ENCODE measurements at places on chromosomes 13 and 19.

DNA sequence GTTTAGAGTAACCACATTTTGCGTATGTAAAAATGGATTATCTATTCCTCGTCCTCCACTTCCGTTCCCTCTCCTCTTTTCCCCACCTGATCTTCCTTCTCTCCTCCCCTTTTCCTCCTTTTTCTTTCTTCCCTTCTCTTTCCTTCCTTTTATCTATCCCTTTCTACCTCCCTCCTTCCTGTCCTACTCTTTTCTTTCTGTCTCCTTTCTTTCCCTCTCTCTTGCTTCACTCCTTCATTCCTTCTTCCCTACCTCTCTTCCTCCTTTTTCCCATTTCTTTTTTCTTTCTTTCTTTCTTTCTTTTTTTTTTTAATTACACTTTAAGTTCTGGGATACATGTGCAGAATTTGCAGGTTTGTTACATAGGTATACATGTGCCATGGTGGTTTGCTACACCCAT, 688.4 kb upstream of the GPC6 start:
- DNase-seq: no peak

- DNase-seq: no peak
Observed at GRCh38 chr13:25762795-25763377, 288.9 kb downstream of the SHISA2 start.

DNA sequence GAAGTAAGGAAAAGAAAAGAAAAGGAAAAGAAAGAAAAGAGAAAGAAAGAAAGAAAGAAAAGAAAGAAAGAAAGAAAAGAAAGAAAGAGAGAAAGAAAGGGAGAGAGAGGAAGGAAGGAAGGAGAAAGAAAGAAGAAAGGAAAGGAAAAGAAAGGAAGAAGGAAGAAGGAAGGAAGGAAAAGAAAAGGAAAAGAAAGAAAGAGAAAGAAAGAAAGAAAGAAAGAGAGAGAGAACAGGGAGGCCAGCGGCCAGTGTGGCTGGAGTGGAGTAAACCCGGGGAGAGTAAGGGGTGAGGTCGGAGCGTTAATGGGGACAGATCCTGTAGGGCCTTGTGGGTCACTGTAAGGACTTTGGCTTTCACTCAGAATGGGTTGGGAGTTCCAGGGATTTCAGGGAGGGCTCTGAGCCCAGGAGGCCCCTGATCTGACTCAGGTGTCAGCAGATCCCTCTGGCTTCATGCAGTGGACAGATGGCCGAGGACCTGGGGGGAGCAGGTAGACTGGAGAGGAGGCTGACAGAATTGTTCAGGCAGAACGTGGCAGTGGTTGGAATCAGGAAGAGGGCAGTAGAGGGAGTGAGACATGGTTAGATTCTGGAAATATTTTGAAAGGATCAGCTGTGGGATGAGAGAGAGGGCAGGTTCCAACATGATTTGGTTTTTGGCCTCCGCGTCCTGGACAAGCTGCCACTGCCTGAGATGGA, 19.8 kb upstream of the FXYD3 start:
- no peak for DNase-seq

DNA sequence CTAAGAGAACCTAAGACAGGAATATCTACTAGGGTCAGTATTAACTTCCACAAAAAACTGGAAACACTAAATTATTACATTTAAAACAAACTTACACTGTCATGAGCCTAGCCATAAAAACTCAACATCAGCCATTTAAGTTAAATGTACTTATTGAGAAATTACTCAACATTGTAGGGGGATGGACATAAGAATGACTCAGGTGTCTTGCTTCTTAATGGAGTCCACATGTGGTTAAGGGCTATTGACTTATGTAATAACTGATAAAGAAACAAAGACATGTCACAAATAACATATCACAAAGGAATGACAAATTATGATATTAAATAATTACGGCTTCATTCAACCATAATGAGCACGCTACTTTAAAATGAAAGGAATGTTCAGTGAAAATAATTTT, 36.2 kb downstream of the CLDN10 start:
- DNase-seq: no peak

DNA sequence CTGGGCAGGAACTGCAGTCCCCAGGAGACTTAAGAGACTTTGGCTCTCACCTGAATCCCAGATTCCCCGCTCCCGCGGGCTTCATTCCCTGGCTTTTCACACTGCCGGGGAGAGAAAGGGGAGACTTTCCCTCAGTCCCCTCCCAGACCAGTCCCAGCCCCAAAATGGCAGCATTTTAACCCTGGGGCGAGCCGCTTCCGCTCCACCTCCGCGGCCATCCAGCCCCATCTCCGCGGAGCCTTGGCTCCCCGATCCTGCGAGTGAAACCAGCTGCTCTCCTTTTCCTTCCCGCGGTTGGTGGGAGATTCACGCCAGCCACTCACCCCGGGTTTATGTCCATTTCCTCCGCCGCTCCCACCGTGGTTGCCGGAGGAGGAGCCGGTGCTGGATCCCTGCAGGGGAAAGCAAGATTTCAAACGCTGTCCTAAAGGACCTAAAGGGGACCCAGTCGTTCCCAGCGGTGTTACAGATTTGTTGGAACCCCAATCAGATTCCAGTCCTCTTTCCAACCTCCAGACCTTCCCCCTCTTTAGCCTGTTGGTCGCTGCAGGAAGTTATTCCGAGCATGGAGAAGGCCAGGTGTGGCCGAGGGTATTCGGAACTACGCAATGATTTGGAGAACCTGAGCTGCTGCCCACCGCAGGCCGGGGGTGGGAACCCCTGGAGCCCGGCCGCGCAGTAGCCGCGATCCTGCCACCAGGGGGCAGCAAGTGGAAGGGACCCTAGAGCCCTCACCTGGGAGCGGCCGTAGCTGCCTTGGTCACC, 3.4 kb downstream of the DMKN start:
- DNase-seq: peak; percentile 85

- no peak for DNase-seq
Observed at GRCh38 chr19:37966662-37967231, 59.7 kb downstream of the SIPA1L3 start.

- DNase-seq: no peak
Observed at GRCh38 chr19:29259153-29259552, 46.2 kb upstream of the UQCRFS1 start.

DNA sequence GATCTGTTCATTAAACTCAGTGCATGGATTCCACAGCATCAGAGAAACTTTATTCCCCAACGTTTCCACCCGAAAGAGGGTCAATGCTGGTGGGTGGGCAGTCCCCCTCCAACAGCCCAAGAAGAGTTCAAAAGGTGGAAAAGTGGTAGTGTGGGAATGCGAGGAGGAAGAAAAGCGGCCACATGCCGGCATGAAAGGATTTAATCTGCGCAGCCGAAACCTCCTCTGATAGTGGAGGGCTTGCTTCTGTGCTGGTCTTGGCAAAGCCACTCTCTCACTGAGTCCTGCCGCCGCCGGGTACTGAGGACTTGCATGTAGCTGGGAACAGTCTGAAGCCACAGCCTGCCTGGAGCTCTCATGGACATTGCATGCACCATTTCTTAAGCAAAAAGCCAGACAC, 136.2 kb upstream of the ZNF536 start:
- no peak for DNase-seq

DNA sequence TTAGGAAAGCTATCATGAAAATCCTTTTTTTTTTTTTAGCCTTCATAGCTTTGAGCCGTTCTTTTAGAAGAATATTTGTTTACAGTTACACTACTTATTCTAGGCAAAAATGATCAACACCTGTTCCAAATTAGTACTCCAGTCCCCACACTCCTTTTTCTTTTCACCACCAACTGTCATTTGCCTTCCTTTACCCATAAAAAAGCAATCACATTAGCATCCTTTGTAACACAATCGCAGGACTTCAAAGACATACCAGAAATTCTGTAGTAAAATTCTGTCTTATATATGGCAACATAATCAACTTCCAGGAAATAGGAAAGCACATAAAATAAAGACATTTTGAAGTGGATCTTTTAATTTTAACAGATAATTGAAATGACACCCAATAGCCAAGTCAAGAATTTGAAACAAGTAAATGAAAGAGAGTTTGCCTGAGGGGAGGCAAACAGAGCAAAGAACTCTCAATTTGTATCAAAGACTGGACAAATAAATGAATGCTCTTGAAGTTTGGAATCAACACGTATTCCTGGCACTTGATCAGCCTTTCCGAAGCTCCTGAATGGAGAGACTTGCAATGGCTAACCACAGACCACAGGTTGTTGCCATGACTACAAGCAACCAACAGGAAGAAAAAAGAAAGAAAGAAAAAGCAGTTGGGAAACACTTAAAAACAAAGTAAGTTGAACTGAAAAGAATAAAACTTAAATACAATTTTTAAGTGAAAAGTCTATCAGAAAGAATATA, 206.8 kb downstream of the PCDH9 start:
- no peak for DNase-seq

- DNase-seq: no peak
Observed at GRCh38 chr19:55447421-55448174, 4.5 kb upstream of the SHISA7 start.

GRCh38 chr13:98313922-98314292, 136.8 kb upstream of the RNF113B start:
- DNase-seq: no peak

DNA sequence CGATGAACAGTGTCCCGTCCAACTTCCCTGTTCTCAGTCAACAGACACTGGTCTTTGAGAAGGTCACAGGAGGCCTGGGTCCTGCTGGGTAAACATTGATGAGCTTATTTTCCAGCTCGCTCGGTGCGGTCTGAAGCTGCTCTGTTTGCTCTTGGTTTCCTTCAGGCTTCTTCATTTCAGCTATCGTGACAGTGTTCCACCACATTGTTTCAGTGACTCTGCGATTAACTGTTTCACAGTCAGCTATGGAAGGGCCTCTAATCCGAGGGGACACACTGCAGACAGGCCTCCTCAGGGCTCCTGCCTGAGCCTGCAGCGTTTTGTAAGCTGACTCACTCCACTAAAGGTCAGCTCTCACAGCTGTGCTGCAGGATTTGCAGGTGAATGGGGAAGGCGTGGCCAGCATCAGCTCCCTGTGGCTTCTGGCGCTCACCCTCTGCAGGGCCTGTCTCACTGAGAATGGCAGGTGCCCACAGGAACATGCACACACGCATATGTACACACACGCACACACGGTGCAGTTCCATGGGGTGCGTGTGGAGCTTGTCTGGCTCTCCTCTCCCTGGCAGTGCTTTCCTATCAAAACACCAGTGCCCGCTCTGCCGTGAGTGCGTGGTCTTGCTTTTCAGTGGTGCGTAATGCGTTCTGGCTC, 62.9 kb upstream of the MCF2L start:
- DNase-seq: no peak

GRCh38 chr13:41670873-41671443, 213.6 kb downstream of the RGCC start:
- DNase-seq: no peak

DNA sequence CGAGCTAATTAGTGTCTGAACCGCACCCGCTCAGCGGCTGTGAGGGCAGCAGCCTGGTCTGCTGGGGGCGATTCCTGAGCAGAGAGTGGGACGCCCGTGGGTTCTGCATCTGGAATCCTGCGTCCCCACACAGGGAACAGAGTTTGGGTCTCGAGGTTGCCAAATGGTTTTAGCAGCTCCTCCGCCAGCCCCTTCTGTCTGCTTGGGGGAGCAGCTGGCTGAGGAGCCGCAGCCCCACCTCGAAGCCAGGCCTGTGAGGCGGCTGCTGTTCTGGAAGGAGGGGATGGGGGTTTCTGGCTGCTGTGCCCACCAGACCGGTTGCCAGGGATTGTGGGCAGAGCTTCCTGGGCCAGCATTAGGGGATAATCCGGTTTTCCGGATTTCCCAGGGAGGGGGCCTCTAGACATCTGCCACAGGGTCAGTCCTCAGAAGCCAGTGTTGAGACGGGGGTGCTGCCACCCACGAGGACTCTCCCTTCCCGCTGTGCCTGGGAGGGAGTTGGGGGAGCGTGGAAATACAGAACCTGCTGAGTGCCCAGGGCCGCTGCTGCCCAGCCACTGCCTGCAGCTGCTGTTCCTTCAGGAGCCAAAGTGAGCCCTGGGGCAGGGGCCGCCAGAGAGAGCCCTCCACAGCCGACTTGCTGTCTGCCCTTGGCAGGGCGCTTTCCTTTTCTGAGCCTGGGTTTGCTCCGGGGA, 2.0 kb downstream of the CDC34 start:
- no peak for DNase-seq

DNA sequence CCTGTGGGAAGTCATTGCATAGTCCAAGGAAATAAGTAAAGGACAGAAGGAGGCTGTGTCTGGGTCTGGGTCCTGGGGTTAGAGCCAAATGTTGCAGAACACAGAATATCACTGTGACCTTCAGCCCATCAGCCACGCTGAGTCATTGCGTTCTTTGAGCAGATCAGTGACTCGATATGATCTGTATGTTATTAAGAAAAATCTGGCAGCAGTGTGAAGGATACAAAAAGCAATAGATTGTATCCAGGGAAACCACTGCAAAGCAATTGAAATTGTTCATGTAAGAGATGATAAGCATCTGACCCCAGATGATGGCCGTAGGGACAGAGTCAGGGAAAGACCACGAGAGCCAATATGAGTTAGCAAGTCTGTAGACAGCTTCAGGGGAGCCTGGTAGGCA, 1575.1 kb upstream of the SLC10A2 start:
- DNase-seq: no peak

- DNase-seq: peak; percentile 12
Observed at GRCh38 chr19:27974082-27974513, 1238.9 kb downstream of the UQCRFS1 start.

- DNase-seq: no peak
Observed at GRCh38 chr19:6373813-6374108, 1.2 kb downstream of the ALKBH7 start.

GRCh38 chr13:58594747-58595600, 963.4 kb downstream of the PCDH17 start:
- no peak for DNase-seq

GRCh38 chr13:35720690-35721554, 244.4 kb upstream of the MAB21L1 start:
- DNase-seq: peak; percentile 27

- no peak for DNase-seq
Observed at GRCh38 chr19:30062065-30062906, 120.2 kb downstream of the URI1 start.

DNA sequence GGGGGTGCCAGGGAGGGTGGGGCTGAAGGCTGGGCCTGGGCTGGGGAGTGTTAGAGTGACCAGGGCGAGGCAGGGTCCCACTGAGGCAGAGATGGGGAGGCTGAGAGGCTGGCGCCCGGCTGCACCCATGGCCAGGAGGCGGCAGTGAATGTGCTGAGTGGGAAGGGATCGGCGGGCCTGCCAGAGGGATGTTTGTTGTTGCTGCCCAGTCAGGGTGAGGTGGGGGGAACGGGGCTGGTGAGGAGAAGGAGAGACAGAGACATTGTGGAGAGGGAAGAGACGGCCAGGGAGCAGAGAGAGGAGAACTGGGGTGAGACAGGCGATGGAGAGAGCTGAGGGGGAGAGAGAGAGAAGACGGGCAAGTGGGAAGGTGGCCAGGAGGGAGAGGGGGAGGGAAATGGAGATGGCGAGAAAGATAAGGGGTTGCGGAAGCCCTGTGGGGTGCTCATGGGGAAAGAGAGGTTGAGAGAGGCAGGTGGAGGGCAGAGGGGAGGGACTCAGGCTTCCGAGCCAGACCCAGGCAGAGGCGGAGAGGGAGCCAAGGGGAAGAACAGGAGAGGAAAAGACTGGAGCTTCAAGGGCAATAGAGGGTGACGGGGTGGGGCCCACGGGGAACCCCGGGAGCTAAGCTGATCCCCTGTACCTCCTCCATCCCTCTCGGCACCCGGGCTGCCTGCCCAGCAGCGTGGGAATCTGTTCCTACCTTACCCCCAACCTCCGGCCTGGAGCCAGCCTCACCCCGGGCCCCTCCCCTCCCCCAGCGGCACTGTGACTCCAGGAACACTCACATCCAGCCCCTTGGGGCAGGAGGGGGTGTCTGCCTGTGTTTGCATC, 690 bp upstream of the B3GNT8 start:
- peak; percentile 28 for DNase-seq
